Kidney epithelial cell (primary cell): ENCODE measurements at places on chromosomes 1 and 21.

GRCh38 chr1:56301791-56302190 lies 277.6 kb downstream of the PLPP3 start:
- DNase-seq: no peak

DNA sequence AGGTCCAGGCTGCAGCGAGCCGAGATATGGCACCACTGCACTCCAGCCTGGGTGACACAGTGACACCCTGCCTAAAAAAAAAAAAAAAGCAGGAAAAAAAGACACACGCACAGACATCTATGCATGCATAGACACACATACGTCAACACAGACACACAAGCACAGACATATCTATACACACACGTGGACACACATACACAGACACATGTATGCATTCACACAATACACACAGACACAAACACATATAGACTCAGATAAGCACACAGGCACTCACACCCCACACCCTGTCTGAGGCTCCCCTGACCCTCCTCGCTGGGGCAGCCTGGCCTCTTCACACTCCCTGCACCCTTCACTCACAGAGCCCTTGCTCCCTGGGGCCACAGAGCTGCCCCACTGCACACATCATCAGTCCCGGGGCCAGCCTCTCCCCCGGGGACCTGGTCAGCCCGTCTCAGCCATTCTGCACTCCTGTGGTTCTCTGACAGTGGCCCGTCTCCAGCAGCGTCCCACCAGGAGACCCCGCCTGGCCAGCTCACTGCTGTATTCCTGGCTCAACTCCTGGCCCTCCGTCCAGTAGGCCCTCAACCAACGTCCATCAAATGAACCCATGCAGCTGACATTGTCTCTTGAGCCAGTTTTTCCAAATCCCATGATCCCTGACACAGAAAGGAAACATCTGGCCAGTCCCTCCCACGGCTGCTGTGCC lies 4.6 kb upstream of the PRKCZ start:
- DNase-seq: no peak

- no peak for DNase-seq
These were observed 69.8 kb downstream of the KCNT2 start for GRCh38 chr1:196538473-196538872.

DNA sequence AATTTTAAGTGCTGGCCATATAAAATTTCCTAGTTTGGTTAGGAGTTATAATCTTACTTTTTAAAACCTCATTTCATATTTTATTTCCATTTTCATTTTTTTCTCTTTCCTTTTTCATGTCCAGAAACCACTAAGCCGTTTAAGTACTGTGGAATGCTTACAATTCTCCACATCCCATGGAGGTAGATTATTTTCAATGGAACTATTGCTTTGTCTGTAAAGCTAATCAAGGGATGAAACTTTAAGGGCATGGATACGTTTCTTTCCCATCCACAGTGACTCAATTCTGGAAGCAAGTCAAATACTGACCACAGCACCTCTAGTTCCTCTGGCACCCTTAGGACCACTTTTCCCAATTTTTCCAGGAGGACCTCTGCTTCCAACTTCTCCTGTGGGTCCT lies 139.1 kb upstream of the ZNHIT6 start:
- DNase-seq: no peak

DNA sequence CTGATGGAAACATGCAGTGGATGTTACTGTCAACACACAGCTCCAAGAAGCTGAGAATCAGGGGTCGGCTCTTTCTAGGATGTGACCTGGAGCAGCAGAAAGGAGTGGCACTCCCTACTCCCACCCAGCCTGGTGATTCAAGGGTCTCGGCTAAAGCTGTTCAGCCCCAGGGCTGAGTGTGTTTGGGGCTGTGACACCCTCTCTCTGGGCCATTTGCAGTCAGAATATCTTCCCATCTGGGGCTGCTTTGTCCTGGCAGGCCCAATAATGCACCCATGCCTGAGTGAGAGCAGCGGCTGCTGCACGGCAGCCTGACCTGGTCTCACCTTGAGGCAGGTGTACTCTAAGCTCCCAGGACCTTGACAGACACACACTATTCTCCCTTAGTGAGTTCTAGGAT lies 52.5 kb upstream of the AJAP1 start:
- DNase-seq: no peak

DNA sequence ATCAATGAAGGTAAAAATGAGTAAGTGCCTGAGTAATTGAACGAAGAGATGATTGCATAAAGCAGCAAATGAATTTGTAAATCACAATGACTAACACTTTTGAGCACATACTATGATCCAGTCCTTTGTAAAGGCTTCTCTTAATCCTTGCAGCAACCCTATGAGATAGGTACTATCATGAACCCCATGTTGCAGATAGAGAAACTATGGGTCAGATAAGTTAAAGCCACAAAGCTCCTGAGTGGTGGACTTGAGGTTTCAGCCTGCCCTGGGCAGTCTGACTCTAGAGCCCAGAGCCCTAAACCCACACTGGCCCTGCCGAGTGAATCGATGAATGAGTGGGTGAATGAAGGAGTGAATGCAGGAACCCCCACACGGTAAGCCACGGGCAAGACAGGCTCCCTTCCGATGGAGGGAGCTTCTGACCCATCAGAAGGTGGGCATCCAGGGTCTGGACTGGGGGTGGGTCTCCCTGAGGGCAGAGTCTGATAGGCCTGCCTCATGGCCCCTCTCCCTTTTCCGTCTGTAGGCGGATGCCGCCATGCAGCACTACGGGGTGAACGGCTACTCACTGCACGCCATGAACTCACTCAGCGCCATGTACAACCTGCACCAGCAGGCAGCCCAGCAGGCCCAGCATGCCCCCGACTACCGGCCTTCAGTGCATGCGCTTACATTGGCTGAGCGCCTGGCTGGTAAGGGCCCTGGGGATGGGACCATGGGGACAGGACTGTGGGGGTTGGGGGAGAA lies 17.0 kb downstream of the DMBX1 start:
- DNase-seq: no peak

- DNase-seq: no peak
These were observed 33.0 kb downstream of the FOXJ3 start for GRCh38 chr1:42302034-42302433.

- no peak for DNase-seq
These were observed 69.1 kb downstream of the DYRK1A start for GRCh38 chr21:37435711-37436110.
